Stimulated activated CD4-positive, alpha-beta T cell treated with anti-CD3 and anti-CD28 coated beads, Interleukin-1b, Interleukin-23, amount 100 ng/mL, for 1 hour (primary cell): ENCODE measurements at places on chromosomes 5 and 9.
A peak's percentile ranks its signal among the peaks of the same experiment; 100 is the strongest.

- no peak for DNase-seq
These were observed 16.4 kb downstream of the RETREG1 start for GRCh38 chr5:16600397-16600796.

GRCh38 chr5:133967698-133968203 is 674 bp downstream of the C5orf15 start:
- DNase-seq = no peak

DNA sequence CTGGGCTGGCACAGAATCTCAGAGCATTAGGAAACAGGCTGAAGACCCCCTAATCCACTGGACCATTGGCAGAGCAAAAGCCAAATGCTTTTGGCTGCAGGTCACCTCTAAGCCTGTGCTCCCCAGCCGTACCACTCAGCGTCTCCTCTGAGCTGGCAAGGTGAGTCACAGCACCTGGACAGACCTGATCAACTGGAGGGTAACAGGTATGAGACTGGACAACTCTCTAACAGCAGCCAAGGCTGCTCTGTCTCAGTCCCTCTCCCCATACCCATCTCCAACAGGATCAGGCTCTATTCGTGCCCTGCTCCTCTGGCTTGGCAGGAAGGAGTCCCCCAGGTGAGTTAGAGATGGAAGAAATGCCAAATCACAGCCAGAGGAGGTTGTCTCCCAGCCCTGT is 4.7 kb downstream of the GOLGA2 start:
- no peak for DNase-seq

GRCh38 chr9:114827641-114828302 is 21.9 kb upstream of the TNFSF15 start:
- no peak for DNase-seq

DNA sequence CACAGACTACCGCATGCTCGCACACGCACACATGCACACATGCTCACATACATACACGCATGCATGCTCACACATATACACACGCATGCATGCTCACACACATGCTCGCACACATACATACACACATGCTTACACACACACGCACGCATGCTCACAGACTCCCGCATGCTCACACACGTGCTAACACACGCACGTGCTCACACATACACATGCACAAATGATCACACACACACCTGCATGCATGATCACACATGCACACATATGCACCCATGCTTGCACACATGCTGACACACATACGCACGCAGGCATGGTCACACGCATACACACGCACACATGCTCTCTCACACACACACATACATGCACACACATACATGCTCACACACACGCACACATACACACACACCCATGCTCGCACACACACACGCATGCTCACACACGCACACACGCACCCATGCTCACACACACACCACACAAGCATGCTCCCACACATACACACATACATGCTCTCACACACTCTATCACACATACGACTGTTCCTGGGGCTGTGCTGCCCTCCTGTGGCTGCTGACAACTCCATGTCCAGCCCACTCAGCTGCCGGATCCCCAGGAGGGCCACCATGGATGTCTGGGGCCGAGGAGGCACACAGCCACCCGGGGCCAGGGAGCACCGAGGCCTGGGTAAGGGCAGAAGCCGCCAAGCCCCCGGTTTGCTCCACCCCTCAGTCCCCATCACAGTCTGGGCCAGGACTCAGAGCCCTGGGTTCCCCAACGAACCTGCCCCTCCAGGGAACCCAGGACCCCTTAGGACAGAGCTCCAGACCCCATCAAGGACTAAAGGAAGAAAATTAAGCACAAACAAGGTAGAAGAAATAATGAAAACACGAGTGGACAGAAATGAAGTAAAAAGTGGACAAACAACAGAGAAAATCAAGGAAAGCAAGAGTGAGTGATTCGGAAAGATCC is 31.4 kb upstream of the EGFL7 start:
- DNase-seq = peak; percentile 40

DNA sequence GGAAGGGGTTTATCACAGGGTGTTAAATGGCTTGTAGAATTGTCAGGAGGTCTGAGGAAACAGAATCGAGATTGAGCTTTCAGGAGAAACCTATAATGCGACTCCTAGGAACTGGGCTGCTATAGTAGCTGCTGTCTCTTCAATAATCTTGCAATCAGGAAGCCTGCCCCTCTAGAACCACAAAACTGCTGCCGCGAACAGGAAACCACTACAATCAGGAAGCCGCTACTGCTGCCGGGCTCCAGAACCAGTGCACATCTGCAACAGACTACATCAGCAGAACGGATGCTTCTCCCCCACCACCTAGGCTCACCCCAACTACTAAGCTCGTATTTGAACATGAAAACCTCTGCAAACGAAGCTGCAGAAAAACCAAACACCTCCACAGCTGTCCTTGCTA is 31.6 kb downstream of the TNFSF8 start:
- DNase-seq = peak; percentile 53

- DNase-seq = no peak
These were observed 1.6 kb upstream of the ARAP3 start for GRCh38 chr5:141683596-141684141.

GRCh38 chr5:96081276-96081858 is 119.7 kb upstream of the ELL2 start:
- no peak for DNase-seq

DNA sequence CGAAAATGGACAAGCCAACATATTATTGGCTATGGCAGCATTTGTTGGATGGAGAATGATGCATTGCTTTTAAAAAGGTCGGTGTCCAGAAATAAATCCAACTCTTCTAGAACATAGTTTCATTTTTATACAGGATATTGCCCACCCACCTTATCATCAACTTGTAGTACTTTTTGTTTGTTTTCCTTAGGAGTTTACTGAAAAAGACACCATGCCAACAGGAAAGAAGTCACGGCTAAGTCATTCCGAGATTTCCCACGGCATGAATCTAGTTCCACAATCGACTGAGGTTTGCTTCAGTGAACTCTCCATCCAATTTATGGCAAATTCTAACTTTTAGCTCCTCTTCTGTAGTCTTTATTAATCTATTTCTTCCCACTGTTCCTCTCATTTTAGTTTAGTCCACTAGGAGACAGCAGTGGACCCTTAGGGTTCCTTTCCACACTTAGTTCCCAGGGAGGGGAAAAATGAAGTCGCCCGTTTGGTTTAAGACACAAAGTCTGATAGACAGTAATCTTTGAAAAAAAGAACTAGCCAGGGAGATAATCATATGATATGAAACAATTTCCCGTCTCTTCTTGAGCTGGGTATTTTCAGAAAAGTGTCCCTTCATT is 237.5 kb downstream of the AP3B1 start:
- DNase-seq = no peak

DNA sequence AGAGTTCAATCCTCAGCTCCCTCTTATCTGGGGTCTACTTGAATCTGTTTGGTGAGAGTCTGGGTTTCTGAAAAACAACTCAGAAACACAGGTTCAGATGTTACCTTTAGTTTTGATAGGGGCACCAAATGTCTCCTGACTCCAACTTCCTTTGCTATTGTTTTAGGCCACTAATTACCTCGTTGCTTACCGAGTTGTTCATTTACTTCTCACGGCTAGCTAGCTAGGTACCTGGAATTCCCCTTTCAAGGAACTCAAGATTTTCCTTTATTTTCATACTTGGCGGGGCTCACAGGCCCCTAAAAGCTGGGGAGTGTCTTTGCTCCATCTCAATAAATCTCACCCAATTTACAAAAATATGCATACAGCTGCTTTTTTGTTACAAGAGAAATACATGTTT is 111.4 kb downstream of the SLC28A3 start:
- DNase-seq = no peak

GRCh38 chr5:88677943-88678769 is 204.8 kb downstream of the MEF2C start:
- DNase-seq = no peak

DNA sequence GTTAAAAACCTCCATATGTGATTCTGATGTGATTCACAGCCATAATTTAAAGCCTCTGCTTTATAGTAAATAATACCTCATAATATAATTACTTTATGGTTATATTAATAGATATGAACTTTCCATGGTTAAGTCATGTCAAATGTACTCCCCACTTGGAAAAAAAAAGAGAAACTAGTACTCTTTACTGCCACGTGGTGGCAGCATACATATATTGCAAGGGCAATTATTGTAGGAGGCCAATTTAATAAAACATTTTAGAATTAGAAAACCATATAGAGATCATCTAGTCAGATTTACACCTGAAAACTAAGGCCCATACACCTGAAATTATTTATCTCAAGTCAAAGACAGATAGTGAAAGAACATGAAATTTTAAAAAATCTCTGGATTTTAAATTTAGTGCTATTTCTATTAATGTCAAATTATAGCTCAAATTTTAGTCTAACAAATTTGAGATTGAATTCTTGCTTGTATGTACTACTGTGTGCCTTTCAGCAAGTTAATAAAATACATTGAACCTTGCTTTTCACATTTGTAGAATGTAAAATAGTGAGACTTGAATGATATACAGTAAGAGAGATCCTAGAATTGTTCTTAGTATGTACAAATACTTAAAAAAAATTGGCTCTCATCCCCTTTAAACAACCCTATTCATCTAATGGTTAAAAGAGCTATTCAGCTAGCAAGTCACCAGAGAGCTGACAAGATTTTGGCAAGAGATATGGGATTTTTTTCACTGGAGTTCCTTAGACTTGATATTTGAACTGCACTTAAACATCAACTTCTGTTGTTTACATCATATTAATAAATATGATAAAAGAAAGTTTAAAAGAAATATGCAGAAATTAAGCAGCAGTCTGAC is 603.8 kb downstream of the TLE4 start:
- no peak for DNase-seq

- no peak for DNase-seq
These were observed 99.2 kb downstream of the UHRF2 start for GRCh38 chr9:6512085-6512657.

DNA sequence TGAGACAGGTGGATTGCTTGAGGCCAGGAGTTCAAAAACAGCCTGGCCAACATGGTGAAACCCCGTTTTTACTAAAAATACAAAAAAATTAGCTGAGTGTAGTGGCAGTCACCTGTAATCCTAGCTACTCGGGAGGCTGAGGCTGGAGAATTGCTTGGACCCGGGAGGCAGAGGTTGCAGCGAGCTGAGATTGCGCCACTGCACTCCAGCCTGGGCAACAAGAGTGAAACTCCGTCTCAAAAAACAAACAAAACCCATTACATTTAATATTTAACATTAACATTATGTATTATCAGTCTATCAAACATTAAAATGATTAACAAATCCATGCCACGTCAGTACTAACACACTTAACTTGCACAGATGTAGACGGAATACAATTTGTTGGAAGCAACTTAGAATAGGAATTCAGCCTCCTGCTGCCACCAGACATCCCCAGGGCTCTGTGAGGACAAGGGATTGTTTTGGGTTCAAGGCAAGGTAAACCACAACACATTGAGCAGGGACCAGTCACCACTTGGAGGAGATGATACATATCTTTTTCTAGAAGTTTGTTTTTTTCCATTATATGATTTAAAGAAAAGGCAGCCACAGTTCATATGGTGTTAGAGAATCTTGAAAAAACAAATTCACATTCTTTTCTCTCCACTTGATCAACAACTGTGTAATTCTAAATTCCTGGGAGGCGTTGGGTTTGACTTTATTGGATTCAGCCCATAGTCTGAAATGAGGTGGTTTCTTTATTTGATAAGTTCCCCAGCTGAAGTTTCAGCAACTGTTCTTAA is 104.1 kb upstream of the BASP1 start:
- no peak for DNase-seq

DNA sequence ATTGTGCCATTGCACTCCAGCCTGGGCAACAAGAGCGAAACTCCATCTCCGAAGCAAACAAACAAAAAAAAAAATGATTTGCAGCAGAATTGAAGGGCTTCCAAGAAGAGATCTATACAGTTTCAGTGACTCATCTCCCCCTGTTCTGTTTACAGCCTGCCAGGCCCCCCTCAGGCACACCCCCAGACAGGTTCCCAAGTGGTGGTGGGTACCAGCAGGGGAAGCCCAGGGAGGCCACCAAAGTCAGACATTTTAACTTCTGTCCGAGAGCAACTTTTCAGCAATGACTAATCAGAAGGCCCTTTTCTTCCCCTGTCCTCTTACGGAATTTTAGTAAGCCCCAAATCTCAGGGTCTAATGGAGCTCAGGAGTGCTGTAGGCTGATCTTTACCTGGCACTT is 98.7 kb downstream of the PAX5 start:
- DNase-seq = no peak

- DNase-seq = no peak
These were observed 26.3 kb downstream of the ACSL6 start for GRCh38 chr5:131984956-131985665.

DNA sequence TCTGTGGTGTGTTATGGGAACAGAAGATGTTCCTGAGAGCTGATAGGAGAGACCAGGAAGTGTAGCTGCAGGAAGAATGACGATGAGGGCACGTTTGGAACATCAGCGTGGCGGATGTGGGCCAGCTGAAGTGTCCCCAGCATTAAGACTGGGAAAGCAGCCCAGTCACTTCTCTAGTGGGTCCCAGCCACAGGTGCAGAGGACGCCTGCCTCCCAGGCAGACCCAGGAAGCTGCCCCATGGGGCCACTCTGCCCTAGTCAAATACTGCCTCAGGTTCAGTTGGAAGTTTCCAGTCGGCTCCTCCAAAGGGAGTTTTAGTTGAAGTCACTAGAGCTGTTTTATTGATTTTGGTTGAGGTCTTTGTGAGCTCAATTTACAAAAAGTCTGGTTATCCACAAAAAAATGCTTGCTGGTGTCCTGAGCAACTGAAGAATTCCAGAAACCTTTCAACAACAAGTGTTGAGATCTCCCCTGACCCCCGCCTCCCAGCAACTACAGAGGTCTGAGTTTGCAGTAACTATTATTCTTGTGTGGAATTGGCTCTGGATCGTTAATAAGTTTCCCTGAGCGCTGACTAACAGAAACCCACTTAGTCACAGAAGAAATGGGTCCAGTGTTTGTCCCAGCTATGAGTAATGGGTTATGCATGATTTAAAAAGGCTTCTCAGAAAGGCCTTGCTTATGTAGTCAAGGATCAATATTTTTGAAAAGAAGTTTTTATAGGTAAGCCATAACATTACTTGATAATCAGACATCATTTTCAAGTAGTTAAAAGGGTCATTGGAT is 294.1 kb downstream of the FANCC start:
- no peak for DNase-seq

GRCh38 chr5:76838481-76839261 is 11.1 kb upstream of the S100Z start:
- DNase-seq = no peak

DNA sequence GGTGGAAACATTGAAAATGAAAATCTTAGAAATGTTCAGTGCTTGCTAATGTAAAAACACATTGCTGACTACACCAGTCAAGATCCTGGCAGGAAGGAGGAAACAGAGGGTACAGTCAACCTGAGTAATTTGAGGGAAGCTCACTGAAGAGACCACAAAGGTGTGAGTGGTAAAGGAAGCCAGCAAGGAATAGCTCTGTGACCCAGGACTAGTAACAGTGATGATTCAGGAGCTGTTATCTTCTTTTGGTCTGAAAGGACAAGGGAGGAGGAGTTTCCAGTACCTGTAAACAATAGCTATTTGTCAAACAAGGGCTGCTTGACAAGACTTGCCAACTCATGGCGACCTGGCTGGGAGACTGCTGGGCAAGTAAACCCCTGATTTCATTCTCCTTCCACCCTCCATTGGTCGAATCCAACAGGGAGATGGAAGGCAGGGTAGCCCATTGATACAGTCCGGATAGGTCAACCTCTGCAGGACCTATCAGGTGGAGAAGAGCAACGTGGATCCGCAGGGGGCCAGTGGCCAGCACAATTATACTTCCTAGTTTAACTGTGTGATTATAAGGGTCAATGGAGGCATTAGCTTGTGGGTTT is 68.1 kb downstream of the MAMDC2 start:
- DNase-seq = no peak
